Activated CD8-positive, alpha-beta memory T cell treated with anti-CD3 and anti-CD28 coated beads for 1 hour (primary cell): ENCODE measurements at places on chromosomes 4 and X.

GRCh38 chr4:78297116-78297800 lies 240.1 kb downstream of the FRAS1 start:
- no peak for DNase-seq

DNA sequence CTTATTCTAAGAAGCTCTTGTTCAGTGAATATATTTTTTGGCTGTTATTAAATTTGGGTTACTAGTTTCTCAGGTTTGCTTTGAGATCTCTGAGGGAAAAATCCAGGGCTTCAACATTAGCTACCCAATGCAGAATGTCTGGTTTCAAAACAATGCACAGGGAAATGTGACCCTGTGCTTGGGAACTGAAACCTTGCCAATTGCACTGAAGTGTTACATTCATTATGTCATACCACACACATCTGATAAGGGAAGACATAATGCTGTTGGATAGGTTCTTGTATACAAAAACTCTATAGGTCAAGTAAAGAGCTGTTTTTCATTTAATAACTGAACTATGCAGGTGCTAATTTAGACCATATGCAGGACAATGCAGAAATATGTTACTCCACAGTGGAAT lies 345.3 kb upstream of the BMP3 start:
- no peak for DNase-seq

DNA sequence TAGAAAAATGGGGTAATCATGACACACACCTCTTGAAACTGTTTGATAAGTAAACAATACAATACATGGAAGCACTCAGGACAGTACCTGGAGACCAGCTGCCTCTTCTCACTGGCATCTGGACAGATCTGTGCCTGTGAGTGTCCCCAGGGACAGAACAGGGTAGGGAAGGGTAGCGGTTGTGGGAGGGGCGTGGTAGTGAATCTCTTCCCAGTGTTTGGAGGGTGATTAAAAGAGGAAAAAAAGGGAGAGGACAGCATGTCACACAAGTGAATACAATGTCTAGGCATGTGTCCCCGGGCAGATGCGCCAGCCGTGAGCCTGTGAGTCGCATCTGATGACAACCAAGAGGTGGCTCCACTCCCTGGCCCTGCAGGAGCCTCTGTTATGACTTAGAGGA lies 138.8 kb upstream of the MSX1 start:
- DNase-seq, result no peak

- no peak for DNase-seq
These were observed 20.2 kb downstream of the AFM start for GRCh38 chr4:73501664-73502265.

DNA sequence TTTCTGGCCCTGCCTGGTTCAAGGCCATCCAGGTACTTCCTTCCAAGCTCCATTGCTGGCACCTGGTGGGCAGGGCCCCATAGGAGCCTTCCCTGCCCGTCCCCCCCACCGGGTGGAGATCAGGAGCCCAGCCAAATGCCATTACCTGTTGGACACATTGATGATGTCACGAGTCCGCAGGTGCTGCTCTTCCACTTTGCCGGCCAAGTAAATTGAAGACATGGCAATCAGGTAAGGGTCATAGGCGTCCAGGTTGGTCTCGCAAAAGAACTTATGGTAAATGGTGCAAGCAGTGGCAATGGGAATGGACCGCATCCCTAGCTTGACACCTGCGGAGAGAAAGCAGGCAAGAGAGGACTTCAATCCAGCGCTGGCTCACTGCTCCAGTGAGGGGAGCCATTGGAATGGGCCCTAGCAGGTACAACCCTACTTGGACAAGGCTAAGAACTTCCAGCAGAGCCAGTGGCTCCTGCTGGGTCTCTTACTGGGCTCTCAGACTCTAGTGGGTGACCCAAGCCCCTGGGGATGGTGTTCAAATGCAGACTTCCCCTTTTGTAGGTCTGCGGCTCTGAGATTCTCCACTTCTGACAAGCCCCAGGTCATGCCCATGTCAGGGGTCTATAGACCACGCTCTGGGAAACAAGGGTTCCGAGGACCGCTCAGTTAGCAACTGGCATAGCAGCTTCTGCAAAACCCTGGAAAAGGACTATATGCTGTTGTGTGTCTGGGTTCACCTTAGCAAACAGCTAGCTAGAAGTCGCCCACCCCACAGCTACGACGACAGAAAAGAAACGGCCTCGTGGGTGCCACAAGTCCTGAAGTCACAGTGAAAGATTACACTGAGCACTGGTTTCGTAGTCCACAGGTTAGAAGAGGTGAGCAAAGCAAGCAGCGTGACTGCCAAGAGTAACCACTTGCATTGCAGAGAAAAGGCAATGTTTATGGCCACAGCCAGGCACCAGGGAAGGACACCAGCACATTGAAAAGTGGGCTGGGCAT lies 2.8 kb downstream of the CCNQ start:
- DNase-seq, result no peak

- peak; percentile 14 for DNase-seq
These were observed 65.8 kb upstream of the MSN start for GRCh38 chrX:65601530-65602220.

- DNase-seq, result no peak
These were observed 10.3 kb upstream of the SMIM14 start for GRCh38 chr4:39648827-39649558.

- no peak for DNase-seq
These were observed 7.0 kb downstream of the RPL36A start for GRCh38 chrX:101397779-101398178.

DNA sequence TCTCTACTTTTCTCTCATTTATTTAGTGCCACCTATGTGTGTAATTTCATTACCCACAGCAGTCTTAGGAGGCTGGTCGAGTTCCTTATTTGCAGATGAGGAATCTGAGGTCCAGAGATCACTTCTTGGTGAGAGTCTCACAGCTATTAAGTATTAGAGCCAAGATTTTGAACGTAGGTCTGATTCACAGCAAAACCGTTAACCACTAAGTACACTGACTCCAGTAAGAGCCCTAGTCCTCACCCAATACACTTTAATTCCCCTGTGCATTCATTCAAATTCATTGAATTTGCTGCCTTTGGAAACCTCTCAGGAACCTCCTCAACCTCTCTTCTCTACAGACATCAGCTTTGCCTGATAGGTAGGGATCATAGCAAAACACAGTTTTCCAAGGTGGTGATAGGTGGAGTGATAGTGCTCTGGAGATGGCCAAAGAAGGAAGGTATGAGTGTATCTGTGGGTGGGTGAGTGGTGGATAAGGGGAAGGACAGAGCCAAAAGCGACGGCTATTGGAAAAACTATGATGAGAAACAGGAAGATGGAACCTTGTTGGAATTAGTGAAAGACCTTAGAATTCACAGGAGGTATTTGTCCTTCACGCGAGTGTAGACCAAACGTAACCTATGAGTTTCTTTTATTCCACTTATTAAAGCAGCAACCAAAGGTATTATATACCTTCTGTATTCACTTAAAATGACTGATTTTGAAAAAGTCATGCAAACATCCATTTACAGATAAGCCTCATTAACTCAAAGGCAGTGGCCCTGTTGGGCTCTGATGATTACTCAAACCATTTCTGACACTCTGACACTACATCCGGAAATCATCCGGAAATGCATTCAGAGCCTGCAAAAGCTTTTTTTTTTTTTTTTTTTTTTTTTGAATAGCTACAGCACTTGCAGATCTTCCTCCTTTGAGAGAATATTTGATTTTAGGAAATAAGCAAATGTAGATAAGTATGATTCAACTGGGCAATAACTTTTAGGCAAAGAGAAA lies 6.3 kb downstream of the FMR1 start:
- DNase-seq, result no peak

- DNase-seq, result no peak
These were observed 74.4 kb downstream of the CENPC start for GRCh38 chr4:67470871-67471270.

DNA sequence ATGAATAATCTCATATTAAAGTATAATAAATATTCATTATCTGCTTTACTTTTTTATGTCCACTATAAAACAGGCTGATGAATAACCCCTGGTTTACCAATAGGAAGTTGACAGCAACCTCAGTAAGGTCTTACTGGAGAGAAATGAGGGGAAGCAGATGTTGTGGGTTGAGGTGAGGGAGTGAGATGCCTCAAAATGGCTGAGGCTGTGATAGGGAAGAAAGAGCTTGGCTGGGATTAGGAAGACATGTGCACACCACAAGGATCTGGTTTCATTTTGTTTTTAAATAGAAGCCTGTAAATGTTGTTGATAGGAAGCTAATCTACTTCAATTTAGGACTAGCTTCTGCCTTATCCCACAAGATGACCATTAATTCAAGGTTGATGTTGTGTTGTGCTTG lies 14.4 kb upstream of the CYBB start:
- no peak for DNase-seq

- DNase-seq, result no peak
These were observed 183.3 kb downstream of the KDR start for GRCh38 chr4:54941994-54942552.

DNA sequence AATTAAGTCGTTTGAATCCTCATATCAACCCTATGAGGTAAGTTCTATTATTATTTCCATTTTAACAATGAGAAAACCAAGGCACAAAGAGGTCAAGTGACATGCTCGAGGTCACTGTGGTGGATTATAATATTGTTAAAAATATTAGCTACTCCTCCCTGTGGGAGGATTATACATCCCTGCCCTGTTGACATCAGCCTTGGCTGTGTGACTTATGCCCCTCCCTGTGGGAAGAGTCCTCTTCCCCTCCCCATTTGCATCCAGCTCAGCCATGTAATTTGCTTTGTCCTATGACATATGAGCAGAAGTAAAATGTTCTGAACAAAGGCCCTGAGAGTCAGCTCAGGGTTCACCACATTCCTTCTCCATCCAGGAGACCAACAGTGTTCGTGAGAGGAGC lies 152.7 kb upstream of the ZIC3 start:
- no peak for DNase-seq

DNA sequence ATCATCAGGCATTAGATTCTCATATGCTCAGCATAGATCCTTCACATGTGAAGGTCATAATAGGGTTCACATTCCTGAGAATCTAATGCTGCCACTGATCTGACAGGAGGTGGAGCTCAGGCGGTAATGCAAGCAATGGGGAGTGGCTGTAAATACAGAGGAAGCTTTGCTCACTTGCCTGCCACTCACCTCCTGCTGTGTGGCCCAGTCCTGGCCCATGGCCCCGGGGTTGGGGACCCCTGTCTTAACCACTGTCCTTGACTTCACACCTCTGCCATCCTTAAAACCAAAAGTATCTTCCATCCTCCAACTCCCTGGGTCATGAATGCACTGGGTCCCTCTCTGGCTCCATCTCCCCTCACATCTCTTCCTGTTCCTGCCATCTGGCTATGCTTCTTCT lies 129.1 kb downstream of the HMX1 start:
- no peak for DNase-seq

- no peak for DNase-seq
These were observed 874.0 kb upstream of the AGA start for GRCh38 chr4:178316211-178316610.

GRCh38 chr4:168612450-168613135 lies 115.7 kb downstream of the PALLD start:
- no peak for DNase-seq

DNA sequence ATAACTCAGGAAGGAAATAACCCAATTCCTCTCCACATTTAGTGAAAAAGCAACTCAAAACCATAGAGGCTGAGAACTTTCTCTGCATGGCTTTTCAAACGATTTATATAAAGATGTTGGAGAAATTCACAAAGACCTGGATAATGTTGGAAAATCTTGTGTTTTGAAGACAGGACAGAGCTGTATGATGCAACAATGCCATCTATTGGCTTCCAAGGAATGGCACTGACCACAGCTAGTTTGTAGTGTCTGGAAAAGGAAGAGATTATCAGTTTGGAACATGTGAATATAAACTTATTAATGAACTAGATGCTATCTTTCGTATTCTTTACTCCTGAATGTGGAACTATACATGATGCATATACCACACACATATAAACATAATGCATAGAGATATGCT lies 503.6 kb downstream of the IL1RAPL1 start:
- DNase-seq, result no peak

DNA sequence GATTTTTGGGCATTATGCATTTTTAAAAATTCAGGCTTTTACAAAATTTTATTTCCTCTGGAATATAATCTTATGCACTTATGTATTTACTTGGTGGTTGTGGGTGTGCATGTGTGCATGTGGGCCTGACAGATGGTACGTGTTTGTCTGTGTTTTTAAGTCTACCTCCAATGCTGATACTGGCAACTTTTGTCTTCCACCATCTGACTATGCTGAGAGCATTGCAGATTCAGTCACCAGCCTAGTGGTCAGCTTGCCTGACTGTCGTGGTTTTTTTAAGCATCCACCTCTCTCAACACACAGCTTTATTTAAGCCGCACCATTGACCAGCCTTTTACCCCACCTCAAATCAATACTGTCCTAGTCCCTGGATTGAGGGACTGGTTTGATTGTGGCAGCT lies 37.1 kb downstream of the FSTL5 start:
- DNase-seq, result no peak

DNA sequence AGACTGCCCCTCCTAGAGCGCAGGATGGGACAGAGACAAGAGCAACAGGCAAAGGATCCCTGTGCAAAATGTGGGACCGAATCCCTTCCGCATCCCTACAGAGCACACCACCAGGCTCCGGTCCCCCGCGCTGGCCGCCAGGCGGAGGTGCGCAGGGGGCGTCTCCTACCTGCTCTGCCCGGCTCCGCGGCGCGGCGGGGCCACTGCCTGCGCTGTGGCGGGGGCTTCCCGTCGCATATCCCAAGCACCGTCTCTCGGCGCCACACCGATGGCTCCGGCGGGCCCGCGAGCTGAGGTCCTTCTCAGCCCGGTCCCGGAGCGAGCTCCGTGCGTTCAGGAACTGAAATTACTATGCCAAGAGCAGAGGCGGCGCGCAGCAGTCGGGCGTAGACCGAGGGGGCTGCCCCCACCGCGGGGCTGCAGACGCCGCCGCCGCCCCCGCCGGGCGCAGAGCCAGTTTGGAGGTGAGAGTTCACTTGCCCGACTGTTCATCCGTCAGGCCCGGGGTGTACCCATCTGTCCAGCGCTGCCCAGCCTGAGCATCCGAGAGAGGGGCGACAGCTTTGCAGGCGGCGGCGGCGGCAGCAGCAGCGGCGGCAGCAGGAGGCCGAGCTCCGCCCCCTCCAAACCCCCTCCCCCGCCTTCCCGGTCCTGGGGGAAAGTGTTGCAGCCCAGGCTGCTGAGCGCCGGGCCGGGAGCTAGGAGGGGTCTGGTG lies at the start of gene GPRIN3:
Gene GPRIN3, minus strand, starts transcription at position 355 of the 715 bp plus-strand sequence. CDS start 57,690 bp downstream, outside the sequence.
- DNase-seq, result peak; percentile 41
